Right hindlimb (tissue), 1 donor: ENCODE measurements at places on chromosomes 13 and 19.

DNA sequence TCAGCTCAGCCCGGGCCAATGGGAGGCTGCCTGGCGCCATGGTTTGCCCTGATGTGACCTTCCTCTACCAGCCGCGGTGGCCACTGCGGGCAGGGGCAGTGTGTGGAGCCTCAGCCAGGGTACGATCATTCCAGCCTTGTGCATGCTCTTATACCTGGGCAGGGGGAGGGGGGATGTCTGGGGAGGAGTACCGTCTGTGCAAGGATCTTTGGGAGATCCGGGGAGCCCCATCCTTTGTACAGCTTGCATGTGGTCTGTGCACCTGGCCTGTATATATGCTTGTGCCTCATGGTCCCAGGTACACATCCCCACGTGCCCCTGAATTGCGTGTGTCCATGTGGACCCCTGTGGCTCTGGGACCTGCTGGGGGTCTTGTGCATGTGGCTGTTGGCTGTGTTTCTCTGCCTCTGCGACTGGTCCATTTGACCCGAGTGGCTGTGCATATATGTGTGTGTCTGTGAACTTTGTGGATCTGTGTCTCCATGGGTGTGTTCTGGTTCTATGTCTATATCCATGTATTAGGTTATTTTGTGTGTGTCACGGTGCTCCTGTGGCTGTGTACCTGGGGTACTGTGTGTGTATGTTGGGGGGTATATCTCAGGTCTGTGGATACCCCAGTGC, 12.8 kb upstream of the NANOS3 start:
- no peak for DNase-seq

DNA sequence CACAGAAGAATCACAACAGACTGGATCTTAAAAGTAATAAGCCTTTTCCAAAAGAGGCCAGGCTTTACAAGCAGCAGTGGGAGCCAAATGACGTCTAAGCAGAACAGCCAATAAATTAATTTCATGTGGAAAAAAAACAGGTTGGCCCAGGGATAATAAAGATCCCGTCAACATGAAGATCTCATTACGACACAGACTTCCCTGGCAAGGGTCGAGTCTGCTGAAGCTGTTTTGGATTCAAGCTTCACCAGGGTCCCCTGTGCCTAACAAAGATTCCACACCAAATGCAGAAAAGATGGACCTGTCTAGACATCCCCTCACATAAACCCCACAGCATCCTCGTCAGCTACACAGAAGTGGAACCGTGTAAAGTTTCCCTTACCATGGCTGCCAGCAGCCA, 215.1 kb upstream of the ZNF507 start:
- peak; percentile 65 for DNase-seq

- no peak for DNase-seq
Measured at GRCh38 chr19:12075538-12076139, 11.1 kb downstream of the ZNF844 start.

- DNase-seq, result no peak
Measured at GRCh38 chr13:72316716-72317115, 410.7 kb downstream of the MZT1 start.

GRCh38 chr19:15536350-15536749, 28.0 kb downstream of the CYP4F22 start:
- DNase-seq, result no peak

DNA sequence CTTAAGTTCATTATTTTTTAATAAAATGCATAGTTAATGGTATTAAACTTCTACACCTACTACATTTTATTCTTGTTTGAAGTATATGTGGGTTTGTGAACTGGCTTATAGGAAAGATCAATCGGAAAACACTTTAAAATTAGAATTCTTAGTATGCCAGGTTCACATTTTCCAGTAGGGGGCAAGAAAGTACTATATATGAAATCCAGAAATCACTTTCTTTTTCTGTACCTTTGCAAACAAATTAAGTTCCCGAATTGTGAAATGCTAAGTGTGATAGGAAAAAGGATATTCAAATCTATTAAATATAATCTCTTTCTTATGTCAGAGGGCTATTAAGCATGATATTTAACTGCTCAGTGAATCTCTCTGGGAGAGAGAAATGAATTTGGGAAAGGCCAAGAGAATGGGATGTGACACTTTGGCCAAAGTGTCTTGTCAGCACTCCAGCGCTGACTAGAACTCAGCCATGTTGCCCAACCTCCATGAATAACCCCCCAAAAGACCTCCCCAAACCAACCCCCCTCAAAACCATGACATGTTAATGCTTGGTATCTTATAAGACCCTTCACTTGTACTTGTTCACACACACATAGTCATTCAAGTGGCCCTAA, 122.6 kb upstream of the SLC10A2 start:
- DNase-seq, result no peak

DNA sequence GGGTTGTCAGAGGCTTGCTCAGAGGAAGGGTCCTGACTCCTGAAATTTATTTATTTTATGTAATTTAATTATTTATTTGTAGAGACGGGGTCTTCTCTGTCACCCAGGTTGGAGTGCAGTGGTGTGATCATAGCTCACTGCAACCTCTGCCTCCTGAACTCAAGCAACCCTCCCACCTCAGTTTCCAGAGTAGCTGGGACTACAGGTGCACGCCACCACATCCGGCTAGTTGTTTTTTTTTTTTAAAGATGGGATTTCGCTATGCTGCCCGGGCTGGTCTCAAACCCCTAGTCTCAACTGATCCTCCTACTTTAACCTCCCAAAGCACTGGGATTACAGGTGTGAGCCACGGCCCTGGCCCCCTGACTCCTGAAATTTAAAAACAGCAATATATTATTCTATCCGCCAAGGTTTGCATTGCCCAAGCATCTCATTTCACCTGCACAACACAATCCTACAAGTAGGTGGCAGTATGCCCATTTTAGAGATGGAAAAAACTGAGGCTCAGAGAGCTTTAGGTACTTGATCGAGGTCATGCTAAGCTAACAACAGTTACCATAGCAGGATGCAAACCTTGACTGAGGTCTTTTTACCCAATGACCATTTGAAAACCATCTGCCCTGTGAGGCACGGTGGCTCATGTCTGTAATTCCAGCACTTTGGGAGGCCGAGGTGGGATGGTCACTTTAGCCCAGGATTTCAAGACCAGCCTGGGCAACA, 18.1 kb downstream of the ARHGEF18 start:
- DNase-seq, result no peak

DNA sequence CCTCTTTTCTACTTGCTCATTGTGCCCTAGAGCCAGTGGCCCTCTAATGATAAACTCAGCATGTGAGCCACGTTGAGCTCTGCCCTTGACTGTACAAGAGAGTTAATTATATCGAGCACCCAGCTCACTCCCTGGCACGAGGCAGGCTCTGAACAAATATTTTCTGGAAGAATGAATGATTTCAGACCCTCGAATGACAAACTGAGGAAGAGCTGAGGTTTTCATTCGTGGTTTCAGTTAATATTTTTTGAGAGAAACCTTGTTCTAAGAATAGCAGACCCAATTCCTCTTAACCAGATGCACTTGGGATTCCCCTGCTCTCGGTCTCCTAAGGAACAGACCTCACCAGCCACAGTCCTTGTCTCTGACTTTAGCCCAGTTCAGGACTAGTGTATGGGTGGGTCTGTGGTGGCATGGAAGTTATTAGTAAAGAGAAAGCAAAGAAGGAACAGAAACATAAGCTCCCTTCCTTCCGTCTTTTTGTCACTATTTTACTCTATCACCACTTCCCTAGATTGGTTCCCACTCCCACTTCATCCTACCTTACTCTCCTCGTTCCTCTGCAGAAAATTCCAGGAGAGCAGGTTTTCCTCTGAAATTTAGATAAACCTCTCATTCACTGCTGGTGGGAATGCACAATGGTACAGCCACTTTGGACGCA, 22.1 kb upstream of the WDFY2 start:
- no peak for DNase-seq

DNA sequence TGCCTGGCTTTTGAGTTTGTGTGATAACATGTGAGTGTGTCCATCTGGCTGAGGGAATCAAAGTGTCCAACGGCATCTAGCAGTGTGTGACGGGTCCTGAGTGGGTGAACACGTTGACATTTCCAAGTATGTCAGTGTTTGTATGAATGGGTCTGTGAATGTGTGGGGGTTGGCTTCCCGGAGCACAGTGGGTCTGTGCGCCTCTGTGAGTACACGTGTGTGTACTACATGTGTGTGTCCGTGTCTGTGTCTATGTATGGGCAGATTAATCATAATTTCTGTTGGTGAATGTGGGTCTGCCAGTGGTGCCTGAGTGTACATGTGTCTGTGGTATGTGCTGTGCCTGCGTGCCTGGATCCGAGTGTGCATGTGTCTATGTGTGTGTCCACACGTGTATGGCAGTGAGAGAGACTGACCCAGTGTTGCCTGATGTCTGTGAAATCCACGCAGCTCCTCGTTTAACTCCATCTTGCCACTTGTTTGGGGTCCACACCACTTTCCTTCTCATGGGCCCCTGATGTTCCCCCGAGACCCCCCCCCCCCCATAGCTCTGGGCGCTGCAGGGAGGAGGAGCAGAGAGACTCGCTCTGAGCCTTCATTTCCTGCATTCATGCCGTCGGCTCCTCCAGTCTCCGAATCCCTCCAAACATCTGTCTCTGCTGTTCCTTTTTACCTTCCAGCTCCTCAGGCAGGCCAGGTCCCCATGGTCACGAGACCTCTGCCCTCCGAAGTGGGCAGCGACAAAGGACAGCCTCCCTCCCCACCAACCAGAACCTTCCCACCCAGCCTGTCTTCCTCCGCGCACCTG, 5.3 kb downstream of the CCDC8 start:
- DNase-seq, result peak; percentile 57

DNA sequence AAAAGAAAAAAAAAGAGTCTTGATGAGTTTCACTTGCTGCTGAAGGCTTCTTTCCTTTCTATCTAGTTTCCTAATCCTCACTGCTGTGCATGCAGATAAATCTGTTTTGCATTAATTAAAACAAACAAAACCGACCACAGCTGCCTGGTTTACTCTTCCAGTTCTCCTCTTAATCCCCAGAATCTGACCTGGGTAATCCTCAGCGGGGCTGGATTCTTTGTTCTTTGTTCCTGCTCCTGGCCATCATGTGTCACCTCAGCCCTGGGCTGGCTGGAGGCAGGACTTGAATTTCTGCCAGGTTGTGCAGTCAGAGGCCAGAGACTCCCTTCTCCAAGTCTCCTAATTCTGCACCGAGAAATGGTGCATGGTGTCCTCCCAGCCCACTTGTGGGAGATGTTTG, 52.2 kb upstream of the CYP4F8 start:
- no peak for DNase-seq

DNA sequence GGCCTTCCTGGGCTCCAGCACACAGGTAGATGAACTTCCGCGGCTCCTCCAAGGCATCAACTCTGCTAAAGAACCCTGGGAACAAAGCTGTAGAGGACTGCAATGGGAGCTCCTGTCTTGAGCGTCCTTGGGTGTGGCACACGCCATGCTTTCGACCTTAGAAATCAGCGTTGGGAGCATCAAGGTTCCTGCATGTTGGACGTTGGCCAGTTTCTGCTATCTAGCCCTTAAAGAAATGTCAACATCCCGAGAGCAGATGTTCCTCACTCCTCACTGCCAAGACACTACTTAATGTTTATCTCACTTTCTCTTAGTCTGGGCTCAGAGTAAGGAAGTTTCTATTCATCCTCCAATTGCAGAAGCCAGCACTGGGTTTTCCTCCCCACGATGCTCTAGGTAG, 70.6 kb upstream of the MEDAG start:
- no peak for DNase-seq

GRCh38 chr13:33058776-33059327, 42.6 kb downstream of the KL start:
- DNase-seq, result no peak

DNA sequence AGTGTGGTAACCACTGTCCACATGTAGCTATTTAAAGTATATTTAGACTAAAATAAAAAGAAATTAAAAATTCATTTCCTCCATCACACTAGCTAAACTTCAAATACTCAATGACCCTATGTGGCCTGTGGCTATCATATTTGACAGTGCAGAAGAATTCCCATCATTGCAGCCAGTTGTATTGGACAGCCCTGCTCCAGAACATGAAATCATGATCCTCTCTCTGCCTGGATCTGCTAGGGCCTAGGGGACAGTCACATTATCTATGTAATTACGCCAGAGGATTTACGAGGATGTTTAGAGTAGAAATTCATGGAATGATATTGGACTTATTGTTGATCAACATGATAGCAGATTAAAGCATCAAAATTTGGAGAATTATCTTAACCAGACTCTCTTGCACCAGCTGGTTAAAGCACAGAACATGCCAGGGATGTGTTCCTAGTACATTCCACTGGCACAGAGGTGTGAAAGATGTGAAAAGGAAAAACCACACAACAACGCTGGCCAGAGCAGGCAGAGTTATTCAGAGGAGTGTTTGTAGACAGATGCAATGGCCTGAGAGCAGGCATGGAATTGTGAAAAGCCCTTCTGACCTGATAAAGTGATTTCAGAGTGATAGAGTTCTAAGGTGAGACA, 108.9 kb upstream of the STARD13 start:
- no peak for DNase-seq

DNA sequence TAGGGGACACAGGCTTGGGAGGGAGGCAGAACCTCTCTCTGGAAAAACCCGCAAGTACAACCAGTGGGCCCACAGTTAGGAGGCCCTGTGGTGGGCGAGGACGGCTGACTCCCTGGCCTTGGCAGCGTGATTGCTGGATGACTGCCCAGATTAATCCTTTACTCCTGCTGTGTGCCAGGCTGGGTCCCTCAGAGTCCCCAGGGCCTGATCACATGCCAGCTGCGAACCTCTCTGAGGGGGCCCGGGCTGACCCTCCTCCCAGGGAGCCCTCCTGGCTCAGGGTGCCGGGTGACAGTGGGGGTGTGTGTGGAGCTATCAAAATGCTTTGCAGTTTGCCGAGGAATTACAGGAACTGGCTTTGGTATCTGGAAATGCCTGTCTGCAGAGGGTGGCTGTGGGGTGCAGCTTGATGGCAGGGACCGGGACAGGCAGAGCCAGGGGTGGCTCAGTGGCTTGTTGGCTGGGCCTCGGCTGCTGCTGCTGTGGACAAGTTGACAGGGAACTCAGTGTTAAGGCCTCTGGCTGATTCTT, 48.9 kb downstream of the DNM2 start:
- no peak for DNase-seq

- DNase-seq, result no peak
Measured at GRCh38 chr13:109361562-109362289, 424.7 kb downstream of the IRS2 start.

DNA sequence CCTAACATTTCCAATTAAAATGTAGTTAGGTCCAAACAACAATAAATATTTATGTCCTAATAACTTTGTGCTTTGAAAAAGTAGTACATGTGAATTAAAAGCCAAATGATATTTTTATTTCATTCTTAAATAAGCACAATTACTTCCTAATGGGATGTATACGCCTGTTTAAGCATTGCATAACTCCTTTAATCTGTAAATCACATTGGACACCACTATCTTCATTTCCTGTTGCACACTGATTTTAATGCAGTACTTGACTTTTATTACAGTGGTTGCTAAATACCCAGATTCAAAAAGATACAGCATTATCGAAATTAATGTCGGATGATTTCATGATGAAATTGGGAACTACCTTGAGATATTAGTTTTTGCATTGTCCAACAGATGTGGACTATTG, 70.9 kb downstream of the TNFSF11 start:
- no peak for DNase-seq

DNA sequence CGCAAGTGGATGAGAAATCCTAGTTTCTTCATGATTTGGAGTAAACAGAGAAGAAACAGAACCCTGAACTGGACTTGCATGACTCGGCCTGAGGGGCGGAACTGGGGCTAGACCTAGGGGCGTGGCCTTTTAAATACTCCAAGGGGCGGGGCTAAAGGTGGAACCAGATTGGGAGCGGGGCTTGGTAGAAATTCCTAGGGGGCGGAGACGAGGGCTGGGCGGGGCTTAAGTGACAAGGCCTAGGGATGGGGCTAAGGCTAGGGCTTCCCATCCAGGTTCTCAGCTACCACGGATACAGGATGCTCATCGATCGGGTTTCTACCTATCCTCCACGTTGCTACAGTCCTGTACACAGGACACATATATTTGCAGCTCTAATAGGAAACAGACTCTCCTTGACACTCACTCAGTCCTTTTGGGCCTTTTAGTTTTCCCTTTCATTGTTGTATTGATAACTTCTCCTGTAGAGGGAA, 372 bp upstream of the ZNF699 start:
- DNase-seq, result no peak
